Thoracic aorta (tissue), 2 donors: ENCODE measurements at places on chromosomes 11 and 22. TPM values are rescaled to one million over a fixed set of nuclear protein-coding genes. Genes with fewer than 3 reads are reported as not detected.

GRCh38 chr11:73972187-73972586, 10.5 kb downstream of the UCP2 start:
- peaks cover 9% of the 10 kb centered on the region for H3K36me3 ChIP-seq
- no peaks in the 10 kb centered on the region for H3K27me3 ChIP-seq
- H3K27ac ChIP-seq: no peak overlapping the region
- no peaks in the 10 kb centered on the region for H3K4me1 ChIP-seq

GRCh38 chr11:2726964-2727363, 27.2 kb upstream of the KCNQ1OT1 start:
- H3K27ac ChIP-seq: no peak overlapping the region
- H3K4me3 ChIP-seq: no peak overlapping the region
- H3K27me3 ChIP-seq: no peaks in the 10 kb centered on the region

- H3K27me3 ChIP-seq: no peaks in the 10 kb centered on the region
- H3K4me3 ChIP-seq: no peak overlapping the region
- H3K27ac ChIP-seq: peak overlapping the region; percentile 2
- no peaks in the 10 kb centered on the region for H3K36me3 ChIP-seq
These were observed 36.9 kb upstream of the TMEM123 start for GRCh38 chr11:102489186-102490145.

DNA sequence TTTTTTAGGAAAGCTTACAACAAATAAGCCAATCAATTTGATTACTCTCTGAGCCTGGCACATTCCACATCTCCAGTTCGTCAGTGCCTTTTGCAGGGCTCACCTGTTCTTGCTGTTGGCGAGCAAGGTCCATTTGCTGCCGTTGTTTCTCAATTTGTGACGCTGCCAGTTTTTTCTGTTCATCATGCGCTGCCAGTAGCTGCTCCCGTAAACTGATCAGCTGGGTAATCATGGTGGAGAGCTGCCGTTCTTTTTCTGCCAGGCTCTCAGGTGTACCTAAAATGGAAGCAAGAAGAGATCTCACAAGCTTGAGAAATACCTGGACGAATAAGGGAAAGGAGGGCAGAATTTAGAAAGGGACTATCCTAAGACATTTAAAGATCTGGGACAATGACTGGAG, 169.7 kb downstream of the SOX6 start:
- no peak overlapping the region for H3K4me3 ChIP-seq
- DNase-seq: no peak
- no peaks in the 10 kb centered on the region for H3K27me3 ChIP-seq
- H3K4me1 ChIP-seq: no peaks in the 10 kb centered on the region

DNA sequence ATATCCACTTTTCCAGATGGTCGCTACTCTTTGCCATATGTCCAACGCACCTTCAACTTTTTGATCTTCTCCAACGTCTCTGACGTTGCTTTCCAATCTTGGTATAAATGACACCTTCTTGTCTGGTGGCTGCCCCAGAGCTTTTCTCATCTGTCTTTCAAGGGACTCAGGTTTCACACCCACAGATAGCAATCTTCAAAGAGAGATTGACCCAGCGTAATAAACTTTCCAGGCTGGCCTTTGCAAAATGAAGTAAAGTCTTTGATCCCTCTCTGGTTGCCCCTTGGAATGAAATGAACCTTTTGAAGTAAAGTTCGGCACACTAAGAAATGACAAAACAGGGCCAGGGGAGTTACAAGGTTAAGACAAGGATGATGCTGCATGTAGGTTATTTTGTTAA, 138.4 kb upstream of the BDNF start:
- no peaks in the 10 kb centered on the region for H3K4me1 ChIP-seq
- no peak overlapping the region for H3K27ac ChIP-seq
- no peaks in the 10 kb centered on the region for H3K36me3 ChIP-seq
- no peak for DNase-seq

DNA sequence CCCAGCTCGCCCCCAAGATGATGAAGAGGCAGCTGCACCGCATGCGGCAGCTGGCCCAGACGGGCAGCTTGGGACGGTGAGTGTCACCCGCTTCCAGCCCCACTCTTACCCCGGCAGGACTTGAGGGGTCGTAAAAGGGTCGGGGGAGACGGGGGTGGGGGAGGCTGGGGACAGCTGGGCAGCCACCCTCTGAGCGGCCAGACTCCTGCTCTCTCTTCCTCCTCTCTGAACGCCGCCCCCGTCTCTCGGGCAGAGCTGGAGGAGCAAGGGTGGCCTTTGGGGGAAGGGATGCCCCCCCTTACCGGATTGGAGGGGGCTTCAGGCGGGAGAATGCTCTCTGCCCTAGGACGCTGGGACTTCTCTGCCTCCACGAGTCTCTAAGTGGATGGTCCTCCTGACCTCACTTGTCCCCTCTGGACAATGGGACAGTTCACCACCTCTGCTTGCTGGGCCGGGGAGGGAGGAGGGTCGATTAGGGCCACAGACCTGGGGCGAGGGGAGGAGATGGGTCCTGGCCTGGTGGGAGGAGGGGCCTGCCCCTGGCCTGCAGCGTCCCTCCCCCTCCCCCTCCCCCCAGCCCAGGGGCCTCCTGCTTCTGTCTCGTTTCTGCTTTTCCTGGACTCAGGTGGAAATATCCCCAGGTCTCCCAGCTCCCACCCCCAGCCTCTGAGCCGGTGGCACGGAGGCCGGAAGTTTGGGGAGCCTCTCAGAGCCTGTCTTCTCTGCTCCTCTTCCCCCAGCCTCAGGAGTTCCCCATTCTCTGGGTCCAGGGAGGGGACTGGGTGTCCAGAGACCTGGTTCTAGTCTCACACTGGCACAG, 512 bp downstream of the SH3BP1 start:
- no peaks in the 10 kb centered on the region for H3K4me1 ChIP-seq
- H3K4me3 ChIP-seq: peak overlapping the region; percentile 74
- no peaks in the 10 kb centered on the region for H3K27me3 ChIP-seq
- no peak for DNase-seq
- H3K36me3 ChIP-seq: no peaks in the 10 kb centered on the region

Gene ZNF280B
- total RNA-seq: not detected

GRCh38 chr11:104145062-104145461, 18.9 kb downstream of the PDGFD start:
- no peak overlapping the region for H3K4me3 ChIP-seq
- H3K27me3 ChIP-seq: no peaks in the 10 kb centered on the region
- H3K36me3 ChIP-seq: no peaks in the 10 kb centered on the region
- H3K27ac ChIP-seq: no peak overlapping the region

DNA sequence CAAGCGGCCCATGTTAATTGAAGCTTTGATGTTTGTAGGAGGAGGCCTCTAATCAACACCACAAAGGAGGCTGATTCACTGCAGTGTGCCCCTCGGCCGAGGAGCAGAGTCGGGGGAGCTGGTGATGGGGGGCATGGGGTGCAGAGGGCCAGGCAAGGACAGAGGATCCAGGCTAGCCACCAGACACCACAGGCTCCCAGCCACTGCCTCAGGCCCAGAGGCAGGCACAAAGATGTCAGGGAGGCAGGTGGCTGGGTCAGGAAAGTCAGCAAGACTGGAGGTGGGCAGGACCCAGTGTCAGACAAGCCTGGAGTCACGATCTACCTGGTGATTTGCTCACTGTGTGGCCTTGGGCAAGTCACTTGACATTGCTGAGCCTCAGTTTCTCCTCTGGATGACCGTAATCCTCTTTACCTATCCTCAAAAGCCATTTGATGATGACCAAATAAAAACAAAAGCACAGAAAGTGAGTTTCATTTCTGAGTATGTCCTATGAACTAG, 121.0 kb downstream of the BUD13 start:
- no peak overlapping the region for H3K4me3 ChIP-seq
- no peaks in the 10 kb centered on the region for H3K36me3 ChIP-seq
- DNase-seq: no peak
- H3K27ac ChIP-seq: no peak overlapping the region
- no peaks in the 10 kb centered on the region for H3K4me1 ChIP-seq
- H3K27me3 ChIP-seq: no peaks in the 10 kb centered on the region

DNA sequence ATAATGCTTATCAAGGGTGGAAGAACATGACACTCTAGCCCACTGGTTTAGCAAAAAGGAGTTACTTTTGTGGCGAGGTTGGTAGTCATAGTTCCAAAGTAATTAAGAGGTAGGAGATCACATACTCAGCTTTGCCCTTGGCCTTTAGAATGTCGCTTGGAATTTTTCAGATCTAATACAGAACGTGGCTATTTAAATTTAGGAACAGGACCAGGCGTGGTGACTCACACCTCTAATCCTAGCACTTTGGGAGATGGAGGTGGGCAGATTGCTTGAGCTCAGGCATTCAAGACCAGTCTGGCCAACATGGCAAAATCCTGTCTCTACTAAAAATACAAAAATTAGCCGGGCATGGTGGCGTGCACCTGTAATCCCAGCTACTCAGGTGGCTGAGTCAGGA, 26.1 kb upstream of the ZNRF3 start:
- H3K36me3 ChIP-seq: no peaks in the 10 kb centered on the region
- no peaks in the 10 kb centered on the region for H3K27me3 ChIP-seq
- H3K4me3 ChIP-seq: no peak overlapping the region
- peaks cover 8% of the 10 kb centered on the region for H3K4me1 ChIP-seq
- H3K27ac ChIP-seq: no peak overlapping the region

DNA sequence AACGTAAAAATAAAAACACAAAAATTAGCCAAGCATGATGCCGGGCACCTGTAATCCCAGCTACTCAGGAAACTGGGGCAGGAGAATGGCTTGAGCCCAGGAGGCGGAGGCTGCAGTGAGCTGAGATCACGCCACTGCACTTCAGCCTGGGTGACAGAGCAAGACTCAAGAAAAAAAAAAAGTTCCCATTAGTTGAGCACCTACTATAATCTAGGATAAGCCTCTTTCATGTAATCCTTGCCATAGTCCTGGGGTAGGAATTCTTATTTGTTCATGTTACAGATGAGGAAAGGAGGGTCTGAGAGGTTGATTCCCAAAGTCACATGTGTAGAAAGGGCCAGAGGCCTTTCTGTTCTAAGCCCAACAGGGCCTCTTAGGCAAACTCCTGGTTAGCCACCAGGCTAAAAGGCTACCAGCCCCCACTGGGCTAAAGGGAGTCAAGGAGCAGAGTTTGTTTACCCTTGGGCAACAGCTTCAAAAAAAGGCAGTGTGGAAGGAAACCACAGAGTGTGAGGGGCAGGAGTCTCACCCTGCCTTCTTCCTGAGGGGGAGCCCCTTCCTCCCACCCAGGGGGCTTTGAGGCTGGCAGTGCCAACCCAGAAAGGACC, 21.6 kb upstream of the CSNK1E start:
- no peaks in the 10 kb centered on the region for H3K27me3 ChIP-seq
- H3K4me1 ChIP-seq: peaks cover 9% of the 10 kb centered on the region
- no peaks in the 10 kb centered on the region for H3K36me3 ChIP-seq
- no peak overlapping the region for H3K27ac ChIP-seq

Gene BIRC3
- 4.9 TPM for total RNA-seq

DNA sequence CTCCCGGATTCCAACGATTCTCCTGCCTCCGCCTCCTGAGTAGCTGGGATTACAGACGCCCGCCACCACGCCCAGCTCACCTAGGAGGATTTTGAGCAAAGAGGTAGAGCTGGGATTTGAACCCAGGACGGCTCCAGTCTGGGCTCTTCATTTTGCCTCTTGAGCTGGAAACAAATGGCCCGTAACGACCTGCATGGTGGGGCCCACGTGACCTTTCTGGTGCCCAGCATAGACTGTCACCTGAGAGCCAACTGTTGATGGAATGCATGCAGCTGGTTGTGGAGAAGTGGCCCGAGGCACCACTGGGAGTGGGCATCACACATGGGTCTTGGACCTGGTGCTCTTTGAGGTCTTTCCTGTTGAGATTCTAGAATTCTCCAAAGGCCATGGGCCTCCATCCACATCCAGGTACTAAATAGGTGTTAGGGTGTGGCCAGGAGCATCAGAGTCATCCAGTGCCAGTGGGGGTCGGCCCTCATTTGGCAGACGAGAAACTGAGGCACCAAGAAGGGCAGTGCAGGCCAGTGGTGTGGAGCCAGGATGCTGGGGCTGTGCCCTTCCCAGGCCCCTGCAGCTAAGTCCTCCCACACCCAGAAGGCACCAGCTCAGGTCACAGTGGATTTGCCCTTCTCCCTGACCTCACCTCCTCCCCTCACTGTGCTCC, 3.9 kb downstream of the ATF4 start:
- DNase-seq: no peak
- H3K27ac ChIP-seq: peak overlapping the region; percentile 33
- H3K4me3 ChIP-seq: peak overlapping the region; percentile 95
- H3K4me1 ChIP-seq: peaks cover 75% of the 10 kb centered on the region

DNA sequence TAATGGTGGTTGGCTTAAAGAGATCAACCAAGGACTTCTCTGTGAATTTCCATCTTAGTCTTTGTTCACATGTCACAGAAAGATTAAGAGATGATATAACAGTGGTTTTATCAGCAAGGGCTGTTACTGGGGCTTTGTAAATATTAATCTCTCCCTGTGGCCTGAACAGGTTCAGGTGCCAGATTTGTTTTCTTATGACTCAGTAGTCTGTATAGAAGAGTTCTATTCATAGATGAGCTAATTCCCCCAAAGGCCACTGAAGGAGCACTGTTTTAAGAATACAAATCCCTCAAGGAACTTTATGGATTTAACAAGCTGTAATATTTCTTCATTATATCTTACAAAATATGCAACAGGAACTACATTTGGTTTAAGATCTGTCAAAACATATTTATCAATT, 50.4 kb downstream of the TCP11L1 start:
- H3K4me1 ChIP-seq: no peaks in the 10 kb centered on the region
- peaks cover 3% of the 10 kb centered on the region for H3K36me3 ChIP-seq
- no peaks in the 10 kb centered on the region for H3K27me3 ChIP-seq
- H3K4me3 ChIP-seq: no peak overlapping the region
- H3K27ac ChIP-seq: no peak overlapping the region

- H3K36me3 ChIP-seq: no peaks in the 10 kb centered on the region
- no peaks in the 10 kb centered on the region for H3K4me1 ChIP-seq
- no peak overlapping the region for H3K4me3 ChIP-seq
- no peak for DNase-seq
- no peak overlapping the region for H3K27ac ChIP-seq
These were observed 938.9 kb upstream of the TENM4 start for GRCh38 chr11:80379620-80380278.
